Globus pallidus (tissue), 1 donor: ENCODE measurements at places on chromosomes 5 and 9.

GRCh38 chr5:133792655-133793054, 175.8 kb downstream of the C5orf15 start:
- no peak for DNase-seq

DNA sequence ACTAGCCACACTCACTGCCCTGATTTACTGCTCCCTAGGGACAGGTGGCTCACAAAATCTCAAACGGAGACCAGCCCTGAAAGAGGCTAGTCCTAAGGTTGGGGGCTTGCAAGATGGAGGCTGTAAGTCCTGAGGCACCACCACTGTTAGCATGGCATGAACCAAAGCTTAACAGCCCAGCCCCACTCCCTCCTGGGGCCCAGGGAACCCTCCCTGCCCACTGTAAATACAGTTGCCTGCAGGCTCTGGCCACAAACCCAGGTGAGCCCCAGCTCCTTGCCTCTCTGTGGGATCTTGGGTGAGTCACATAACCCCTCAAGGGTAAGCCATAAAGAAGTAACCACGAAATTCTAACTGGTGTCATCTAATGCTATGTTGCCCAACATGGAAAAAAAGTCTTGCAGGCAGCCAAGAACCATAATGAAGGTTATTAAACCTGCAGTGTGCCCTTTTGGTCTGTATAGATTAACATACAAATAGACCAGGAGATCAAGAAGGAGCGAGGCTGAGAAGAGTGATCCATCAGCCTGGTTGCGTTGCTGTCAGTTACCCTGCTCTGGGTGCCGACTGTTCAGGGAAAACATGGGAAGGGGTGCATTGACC, 1.7 kb upstream of the POMT1 start:
- no peak for DNase-seq

- DNase-seq = no peak
These were observed 34.0 kb downstream of the NDST1 start for GRCh38 chr5:150541895-150542294.

DNA sequence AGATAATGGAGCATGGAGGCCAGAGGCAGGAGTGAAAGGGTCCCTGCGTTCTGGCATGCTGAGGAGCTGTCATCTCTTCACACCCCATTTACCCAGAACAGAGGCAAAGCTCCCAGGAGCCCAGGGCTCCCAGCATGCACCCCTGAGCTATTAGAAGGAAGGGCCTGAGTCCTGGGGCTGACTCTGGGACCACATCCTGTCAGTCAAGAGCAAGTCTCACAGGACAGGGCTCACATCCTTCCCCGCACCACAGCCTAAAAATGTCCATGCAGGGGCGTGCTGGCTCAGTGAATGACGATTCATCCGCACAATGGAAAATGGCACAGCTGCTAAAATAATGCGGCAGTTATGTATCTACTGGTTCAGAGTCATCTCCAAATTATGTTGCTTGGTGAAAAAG, 31.4 kb downstream of the CAMK2A start:
- DNase-seq = no peak

GRCh38 chr5:35857606-35858205, 1.0 kb downstream of the IL7R start:
- no peak for DNase-seq

DNA sequence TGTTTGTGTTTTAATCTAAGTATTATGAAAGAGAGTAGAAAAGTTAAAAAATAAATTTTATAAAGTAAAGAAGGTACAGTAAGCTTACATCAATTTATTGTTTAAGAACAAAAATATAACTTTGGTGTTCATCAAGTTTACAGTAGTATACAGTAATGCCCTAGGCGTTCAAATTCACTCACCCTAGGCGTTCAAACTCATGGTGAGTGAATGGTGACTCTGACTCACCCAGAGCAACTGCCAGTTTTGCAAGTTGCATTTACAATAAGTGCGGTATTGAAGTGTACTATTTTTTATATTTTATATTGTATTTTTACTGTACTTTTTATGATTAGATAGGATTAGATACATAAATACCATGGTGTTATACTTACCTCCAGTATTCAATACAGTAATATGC, 421.3 kb downstream of the CDH12 start:
- no peak for DNase-seq

DNA sequence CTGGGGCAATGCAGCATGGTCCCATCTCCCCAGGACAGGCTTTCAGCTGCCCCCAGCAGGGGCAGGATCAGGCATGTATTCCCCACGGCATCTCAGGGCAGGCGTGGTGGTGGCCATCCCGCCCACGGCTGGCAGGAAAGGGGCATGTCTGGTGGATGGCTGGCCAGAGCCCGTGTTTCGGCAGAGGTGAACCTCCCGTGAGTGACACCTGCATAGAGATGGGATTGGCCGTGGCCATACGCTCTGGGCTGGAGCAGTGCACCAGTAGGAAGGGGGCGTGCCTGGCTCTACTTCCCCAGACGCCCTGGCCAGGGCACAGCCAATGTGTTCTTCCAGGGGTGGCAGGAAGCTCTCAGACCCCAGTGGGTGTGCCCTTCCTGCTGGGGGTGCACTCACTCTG, 139.1 kb downstream of the ZNF354C start:
- DNase-seq = no peak

DNA sequence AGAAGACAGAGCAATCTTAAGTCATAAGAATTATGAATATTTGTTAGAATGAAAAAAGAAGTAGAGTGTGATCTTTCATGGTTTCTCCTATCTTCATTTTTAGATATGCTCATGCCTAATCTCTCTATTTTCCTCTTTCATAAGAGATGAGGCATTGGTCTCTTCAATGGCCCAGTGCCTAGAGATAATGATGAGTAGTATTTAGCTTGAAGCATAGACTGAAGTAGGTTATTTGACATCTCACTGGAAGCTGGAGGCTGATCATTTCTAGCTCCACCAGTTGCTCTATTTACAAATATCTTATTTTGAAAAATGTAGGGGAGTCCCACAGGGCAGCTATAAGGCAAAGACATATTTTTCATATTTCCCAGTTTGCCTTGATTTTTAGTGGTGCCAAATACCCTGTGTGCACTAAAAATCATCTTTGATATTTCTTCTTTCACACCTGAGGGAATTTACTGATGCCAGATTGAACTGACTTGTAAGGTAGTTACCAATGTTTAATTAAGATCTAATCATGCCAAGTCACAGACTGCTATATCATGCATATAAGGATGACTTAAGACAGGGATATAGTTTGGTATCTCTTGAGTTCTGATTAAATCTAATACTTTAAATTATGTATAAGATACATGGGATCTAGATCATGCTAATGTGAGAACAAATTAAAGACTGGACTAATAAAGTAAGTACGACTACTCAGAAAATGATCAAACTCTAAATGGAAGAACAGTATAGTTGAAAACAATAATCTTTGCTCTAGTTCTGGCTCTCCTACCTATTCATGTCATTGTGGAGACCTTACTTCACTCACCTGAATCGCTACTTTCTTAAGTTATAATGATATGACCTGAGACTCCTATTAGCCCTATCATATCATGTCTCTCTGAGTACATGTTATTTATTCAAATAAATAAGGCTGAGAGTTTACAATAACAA, 108.2 kb upstream of the IFNE start:
- no peak for DNase-seq

DNA sequence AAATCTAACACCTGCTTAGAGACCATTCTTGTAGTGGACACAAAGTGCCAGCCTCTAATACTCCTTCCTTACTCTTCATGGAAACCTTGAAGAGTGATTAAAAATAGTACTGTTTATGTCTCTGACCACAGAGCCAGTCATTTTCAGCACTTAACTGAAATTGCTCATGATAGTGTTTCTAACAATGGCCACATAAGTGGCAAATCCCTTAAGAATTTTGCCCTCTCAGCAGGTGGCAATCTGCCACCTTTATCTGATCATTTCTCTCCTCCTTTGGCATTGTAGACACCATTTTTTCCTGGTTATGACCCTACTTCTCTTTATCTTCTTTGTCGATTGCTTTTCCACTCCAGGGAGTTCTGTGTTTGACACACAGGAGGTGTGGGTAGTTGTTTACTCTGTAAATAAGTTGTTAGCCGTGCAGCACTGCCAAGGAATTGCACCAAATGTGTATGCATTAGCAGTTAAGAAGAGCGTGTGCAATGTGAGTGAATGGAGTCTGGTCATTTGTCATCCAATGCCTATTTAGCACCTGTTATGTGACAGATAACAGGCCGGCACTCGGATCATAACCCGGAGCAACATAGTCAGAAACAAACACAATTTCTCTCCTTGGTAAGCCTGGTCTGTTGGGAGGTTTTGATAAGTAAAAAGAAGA, 36.8 kb upstream of the STARD4 start:
- DNase-seq = no peak

GRCh38 chr5:6847870-6848269, 134.6 kb downstream of the TENT4A start:
- DNase-seq = no peak

DNA sequence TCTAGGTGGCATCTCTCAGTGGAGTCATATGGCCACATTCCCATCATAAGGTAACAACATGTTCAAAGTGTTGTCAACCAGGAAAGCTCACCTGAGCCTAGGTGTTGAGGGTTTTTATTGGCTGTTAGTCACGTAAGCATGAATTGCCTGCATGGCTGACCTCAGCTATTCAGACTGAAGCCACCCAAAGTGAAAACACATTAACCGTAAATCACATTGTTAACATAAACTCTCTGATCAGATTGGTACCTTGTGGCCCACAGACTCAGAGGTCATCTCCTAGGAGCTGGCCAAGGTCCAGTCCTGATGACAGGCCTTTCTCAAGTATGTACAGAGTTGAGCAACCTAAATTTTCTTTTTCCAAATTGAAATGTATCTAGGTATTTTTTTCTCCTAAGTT, 26.7 kb downstream of the SRFBP1 start:
- DNase-seq = no peak

GRCh38 chr9:1057910-1058309, 7.8 kb downstream of the DMRT2 start:
- peak; percentile 97 for DNase-seq

DNA sequence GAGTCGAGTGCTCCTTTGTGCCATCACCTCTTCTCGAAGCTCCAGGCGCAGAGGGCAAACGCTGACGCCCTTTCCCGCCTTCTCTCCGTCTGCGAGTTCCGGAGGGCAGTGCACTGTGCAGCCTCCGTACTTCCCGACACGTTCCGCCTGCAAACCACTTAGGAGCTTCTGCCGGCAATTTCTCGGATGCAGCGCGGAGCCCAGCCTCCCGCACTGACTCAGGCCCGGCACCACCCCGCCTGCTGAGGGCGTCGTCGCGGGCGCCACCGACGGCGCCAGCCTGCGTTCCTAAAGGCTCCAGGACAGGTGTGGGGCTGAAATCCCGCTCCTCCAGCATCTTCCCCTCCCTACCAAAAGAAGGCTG, 9.3 kb upstream of the TRIM36 start:
- no peak for DNase-seq

GRCh38 chr5:141878186-141878710, at the start of gene PCDH1:
Gene PCDH1 (minus strand): TSS chr5:141878410. CDS start chr5:141878262, 148 bp downstream.
- DNase-seq = peak; percentile 79

GRCh38 chr9:117552811-117553210, 138.0 kb upstream of the ASTN2 start:
- DNase-seq = no peak

- peak; percentile 46 for DNase-seq
These were observed 1271.6 kb downstream of the PTPRD start for GRCh38 chr9:9341203-9341602.

- DNase-seq = no peak
These were observed 113.7 kb upstream of the EPB41L4A start for GRCh38 chr5:112532654-112533360.

GRCh38 chr5:36310138-36310537, 8.4 kb upstream of the RANBP3L start:
- DNase-seq = no peak

- DNase-seq = no peak
These were observed 12.8 kb downstream of the ENC1 start for GRCh38 chr5:74627646-74628279.

GRCh38 chr9:88789785-88790184, 201.5 kb upstream of the S1PR3 start:
- DNase-seq = no peak

- no peak for DNase-seq
These were observed 459.5 kb upstream of the KLF4 start for GRCh38 chr9:107949061-107949460.

DNA sequence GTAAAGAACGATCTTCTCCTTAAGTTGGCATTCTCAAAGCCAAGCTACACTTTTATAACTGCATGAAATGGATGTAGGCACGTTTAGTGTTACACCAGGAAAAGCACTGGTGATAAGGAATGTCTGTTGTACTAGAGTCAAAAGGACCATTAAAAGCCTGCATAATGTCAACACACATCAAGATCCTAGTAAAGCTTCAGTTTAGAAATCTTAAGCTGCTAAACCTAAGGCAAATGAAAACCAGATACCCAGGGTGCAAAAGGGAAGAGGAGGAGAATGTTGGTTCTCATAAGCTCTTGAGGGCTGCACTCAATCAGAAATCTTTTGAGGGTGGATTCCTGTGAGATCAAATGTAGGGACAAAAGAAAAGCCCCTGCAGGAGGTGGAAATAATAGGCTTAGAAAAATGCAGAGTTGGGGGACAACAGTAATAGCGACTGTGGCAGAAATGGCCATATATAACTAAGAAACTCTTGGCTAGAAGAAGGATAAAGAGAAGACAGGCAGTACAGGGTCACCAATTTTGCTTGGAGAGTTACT, 148.2 kb downstream of the FBXL17 start:
- DNase-seq = no peak

- no peak for DNase-seq
These were observed 223.7 kb upstream of the GRAMD2B start for GRCh38 chr5:126199467-126199866.

DNA sequence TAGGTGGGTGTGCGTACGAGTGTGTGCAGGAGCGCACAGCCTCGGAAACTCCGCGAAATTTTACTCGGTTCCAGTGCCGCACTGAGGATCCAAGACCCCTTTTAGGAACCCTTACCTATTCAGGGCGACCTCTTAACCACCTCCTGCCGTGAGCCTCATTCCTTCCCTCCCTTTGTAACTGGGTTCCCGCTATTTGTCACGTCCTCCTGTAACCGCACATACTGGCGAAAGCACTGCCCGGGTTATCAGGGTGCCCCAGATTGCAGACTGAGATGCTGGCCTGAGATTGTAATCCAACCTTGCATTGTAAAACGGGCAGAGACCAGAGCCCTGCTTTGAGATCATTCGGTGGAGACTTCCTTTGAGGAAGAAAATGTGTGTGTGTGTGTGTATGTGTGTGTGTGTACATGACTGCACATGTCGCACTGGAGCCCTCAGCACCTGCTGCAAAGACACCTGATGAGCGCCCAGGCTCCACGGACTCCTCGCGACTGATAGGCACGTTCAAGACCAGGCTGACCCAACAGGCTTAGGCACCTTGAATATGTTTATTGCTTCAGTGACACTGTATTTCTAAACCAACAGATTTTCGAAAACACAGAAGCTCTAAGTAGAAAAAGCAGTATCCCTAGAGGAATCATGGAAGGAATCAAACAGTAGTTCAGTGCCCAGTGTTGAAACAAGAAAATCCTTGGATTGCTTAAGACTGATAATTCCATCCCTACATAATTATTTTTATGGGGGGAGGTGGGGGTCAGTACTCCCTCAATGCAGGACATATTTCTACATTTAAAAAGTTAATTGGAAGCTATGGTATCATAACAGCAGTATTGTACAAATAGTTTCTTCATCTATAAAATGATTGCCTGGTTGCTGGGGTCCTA, 86.5 kb upstream of the TNFAIP8 start:
- DNase-seq = peak; percentile 15
